ENCODE measurements at places on chromosomes 6 and 20.

DNA sequence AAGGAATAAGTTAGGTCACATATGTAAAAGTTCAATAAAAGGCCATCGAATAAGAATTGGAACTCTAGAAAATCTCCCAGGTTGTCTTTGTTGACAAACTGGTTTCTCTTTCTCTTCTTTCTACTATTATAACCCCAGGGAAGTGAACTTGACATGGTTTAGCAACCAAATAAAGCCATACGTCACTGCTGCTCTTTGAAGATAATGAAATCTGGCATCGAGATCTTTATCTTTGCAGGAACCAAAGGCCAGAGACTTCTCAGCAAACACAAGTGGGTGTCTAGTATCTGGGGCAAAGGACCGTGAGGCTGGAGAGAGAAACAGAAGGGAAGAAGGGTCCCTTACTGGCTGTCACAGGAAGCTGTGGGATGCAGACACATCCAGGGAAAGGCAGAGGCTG, 286.7 kb upstream of the CDYL start:
- DNase-seq, result no peak

GRCh38 chr6:157603971-157604370, 219.1 kb upstream of the SNX9 start:
- DNase-seq, result no peak

- DNase-seq, result no peak
These were observed 40.2 kb upstream of the IFNGR1 start for GRCh38 chr6:137259349-137259748.

- DNase-seq, result no peak
These were observed 45.7 kb upstream of the RPS6KA2 start for GRCh38 chr6:166672624-166673206.

DNA sequence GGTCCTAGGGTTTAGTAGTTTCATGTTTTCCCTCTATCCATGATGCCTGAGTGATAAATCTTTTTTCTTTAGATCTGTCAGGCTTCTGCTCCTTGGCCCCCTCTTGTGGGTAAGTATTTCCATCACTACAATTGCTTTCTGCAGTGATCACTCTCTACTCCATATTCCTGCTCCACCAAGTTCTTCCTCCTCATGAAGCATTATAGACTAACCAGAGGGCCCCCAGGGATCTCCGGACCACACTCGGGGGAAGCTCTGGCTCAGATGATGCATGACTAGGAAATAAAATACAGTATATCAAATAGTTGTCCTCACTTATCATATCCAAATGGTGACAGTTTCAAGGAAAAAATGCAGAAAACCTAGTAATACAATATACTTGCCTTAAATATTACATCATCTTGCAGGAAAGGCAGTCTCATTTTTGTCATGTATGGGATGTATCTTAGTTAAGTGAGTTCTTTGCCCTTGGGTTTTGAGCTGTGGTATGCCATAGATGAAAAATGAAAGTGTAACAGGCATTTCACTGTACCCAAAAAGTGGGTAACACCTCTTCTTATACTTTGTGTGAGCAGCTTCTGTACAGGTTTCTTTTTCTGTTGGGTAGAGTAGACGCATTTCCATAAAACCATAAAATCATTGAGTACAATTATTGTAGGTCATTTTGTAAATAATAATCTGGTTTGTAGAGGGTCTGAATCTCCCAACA, 200.9 kb upstream of the EYA4 start:
- peak; percentile 6 for DNase-seq

DNA sequence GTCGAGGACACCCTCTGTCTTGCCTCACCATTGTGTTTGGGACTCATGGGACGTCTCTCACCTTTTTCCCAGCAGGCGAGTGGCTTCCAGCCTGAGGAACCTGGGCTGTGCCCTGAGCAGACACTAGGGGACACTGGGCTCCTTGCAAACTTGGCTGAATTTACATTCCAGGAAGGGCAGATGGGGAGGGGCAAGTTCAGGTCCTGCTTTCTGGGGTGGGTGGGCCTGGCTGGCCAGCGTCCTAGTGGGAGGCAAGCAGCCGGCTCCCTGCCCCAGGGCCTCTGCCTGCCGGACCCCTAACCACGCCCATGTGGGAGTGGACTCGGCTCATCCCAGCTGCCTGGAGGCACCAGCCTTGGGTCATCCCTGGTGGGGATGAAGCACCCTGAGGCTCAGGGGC, 48.2 kb upstream of the MLN start:
- peak; percentile 21 for DNase-seq

GRCh38 chr20:54914995-54915394, 439.6 kb downstream of the DOK5 start:
- DNase-seq, result no peak

DNA sequence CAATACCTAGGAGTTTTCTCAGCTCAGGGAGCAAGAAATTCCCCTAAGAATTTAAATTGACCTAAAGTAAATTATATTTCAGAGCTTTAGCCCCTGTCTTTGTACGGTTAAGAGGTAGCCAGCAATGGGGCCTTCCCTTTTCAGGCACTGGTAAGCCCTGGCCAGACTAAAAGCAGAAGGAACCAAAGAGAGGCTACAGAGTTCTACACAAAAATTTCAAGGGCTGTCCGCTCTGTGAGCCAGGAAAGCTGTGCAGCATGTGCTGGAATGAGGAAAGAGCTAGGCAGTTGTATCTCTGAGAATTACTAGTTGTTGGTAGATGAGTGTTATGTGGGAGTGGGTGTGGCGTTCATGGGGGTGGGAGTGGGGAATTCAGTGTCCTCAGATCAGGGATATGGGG, 96.3 kb upstream of the MAFB start:
- DNase-seq, result no peak

GRCh38 chr20:59985864-59986263, 27.6 kb downstream of the CDH26 start:
- DNase-seq, result no peak

GRCh38 chr6:100001915-100002388, 7.9 kb upstream of the MCHR2 start:
- peak; percentile 58 for DNase-seq

DNA sequence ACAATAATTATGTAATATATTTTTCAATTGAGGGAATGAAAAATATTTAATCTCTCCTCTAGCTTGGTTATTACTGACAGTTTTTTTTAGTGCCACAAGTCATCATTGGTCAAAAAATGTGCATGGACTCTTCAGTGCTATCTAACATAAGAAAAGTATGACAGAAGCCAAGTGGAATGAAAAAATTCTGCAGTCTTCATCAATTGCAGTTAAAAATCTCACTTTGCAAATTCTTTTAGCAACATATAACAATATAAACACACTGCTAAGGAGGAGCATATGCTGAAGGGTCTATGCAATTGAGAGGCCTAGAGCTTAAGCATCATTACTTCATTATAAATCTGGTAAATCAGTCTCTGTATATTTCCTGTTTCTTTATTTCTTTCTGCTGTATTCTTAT, 175.1 kb downstream of the ARHGAP18 start:
- DNase-seq, result no peak
